Heart right ventricle (tissue), 16 donors: ENCODE measurements at places on chromosomes 13 and 19. TPM values are rescaled to one million over a fixed set of nuclear protein-coding genes. Genes with fewer than 3 reads are reported as not detected.

ZNF536 gene
- polyA plus RNA-seq = 3.2 TPM

CRX gene
- not detected for polyA plus RNA-seq

KLHL1 gene
- polyA plus RNA-seq = not detected

LMTK3 gene
- polyA plus RNA-seq = 0.12 TPM

STAP2 gene
- polyA plus RNA-seq = 2.1 TPM

ELSPBP1 gene
- not detected for polyA plus RNA-seq

RUBCNL gene
- 0.17 TPM for polyA plus RNA-seq

ERICH6B gene
- polyA plus RNA-seq = not detected

IGFL2 gene
- polyA plus RNA-seq = not detected

GGACT gene
- polyA plus RNA-seq = 0.51 TPM

RPL18A gene
- polyA plus RNA-seq = 685 TPM

RASIP1 gene
- 27.3 TPM for polyA plus RNA-seq

UBE2L5 gene
- polyA plus RNA-seq = not detected

TMEM255B gene
- 12.9 TPM for polyA plus RNA-seq

PGLYRP1 gene
- 0.16 TPM for polyA plus RNA-seq

PRKCG gene
- polyA plus RNA-seq = 0.07 TPM

DMPK gene
- 439 TPM for polyA plus RNA-seq

ZNF433 gene
- 2.4 TPM for polyA plus RNA-seq

SLC8A2 gene
- polyA plus RNA-seq = 0.22 TPM

B3GNT8 gene
- 13.3 TPM for polyA plus RNA-seq

FRY gene
- 24.9 TPM for polyA plus RNA-seq

ZNF57 gene
- polyA plus RNA-seq = 3.2 TPM

CYP2A7 gene
- polyA plus RNA-seq = not detected

MTIF3 gene
- 127 TPM for polyA plus RNA-seq

ATP4A gene
- not detected for polyA plus RNA-seq

PSG6 gene
- polyA plus RNA-seq = not detected

ZNF177 gene
- 2.0 TPM for polyA plus RNA-seq

HSH2D gene
- polyA plus RNA-seq = 0.51 TPM

PSG7 gene
- not detected for polyA plus RNA-seq

KLK3 gene
- polyA plus RNA-seq = not detected

SLITRK6 gene
- polyA plus RNA-seq = 0.12 TPM

SSC5D gene
- 2.8 TPM for polyA plus RNA-seq
